ENCODE measurements at places on chromosomes 4 and X.

- no peak for DNase-seq
These were observed 659.3 kb upstream of the SLIT2 start for GRCh38 chr4:19592391-19592790.

DNA sequence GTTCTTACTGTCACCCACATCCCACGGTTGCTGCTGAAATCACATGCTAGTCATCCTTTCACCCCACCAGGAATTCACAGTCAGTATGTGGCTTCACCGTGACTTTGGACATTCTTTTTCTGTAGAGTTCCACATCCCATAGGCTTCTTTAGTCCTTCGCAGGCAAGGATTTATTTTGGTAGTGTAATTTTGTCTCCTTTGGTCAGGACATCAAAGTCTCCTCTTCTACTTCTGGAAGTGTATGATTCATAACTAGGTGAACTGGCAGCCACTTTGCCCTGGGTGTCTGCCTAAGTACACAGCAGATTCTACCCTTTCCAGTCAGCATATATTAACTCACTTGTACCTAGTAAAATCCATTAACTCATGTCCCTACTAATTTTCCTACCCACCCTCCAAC is 38.3 kb upstream of the MMAA start:
- no peak for DNase-seq

DNA sequence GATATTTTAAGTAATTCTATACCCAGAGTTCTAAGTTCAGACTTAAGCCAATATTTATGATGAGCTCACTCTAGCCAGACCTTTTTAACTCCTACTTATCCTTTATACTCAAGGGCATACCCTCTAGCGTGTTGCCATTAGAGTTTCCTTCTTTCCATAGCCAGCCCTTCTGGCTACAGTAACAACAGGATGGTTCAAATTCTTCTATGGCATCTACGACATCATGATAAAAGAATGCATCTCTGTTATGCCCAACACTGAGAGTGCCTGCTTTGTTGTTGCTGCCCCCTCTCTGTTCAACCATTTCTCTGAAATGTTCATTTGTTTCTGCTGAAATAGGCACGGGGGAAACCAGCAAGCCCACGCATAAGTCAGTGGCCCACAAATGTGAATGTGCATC is 104.5 kb downstream of the UBE2NL start:
- no peak for DNase-seq

GRCh38 chrX:19334945-19335626 is 8.6 kb upstream of the PDHA1 start:
- DNase-seq: peak; percentile 38

DNA sequence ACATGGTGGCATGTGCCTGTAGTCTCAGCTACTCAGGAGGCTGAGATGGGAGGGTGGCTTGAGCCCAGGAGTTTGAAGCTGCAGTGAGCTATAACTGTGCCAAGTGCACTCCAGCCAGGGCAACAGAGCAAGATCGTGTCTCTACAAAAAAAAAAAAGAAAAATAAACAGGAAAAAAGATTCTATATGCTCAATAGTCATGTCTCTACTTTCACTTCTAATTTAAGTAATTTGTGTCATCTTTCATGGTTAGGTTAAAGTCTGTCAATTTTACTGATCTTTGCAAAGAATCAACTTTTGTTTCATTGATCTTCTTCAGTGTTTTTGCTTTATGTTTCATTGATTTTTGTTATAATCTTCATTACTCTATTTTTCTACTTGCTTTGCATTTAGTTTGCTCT is 106.2 kb upstream of the MAB21L2 start:
- no peak for DNase-seq

DNA sequence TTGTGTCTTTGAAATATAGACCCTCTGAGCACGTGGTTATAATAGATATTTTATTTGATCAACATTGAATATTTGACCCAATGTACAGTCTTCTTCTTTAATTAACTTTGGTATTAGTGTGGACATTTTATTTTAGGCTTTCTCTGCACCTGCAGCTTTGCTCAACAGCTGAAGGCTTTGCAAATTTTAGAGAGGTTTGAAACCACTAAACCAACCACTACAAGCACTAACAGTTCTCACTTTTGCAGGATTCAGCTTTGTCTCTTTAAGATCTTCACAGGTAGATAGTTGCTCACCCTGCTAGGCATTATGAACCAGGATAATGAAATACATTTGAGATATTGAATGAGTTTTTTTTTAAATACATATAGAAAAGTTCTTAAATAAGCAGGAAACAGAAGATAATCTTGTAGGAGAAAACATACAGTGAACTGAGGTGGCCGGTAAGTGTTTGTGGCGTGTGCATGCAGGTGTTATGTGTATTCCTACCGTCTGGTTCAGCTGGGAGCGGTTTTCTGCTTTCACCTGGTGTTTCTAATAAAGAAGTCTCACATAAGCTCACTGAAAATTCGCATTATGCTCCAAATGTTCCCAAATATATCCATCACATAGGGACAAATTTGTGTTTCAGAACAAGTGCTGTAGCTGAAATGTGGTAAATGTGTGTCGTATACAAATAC is 1508.3 kb upstream of the TENM3 start:
- DNase-seq: no peak

DNA sequence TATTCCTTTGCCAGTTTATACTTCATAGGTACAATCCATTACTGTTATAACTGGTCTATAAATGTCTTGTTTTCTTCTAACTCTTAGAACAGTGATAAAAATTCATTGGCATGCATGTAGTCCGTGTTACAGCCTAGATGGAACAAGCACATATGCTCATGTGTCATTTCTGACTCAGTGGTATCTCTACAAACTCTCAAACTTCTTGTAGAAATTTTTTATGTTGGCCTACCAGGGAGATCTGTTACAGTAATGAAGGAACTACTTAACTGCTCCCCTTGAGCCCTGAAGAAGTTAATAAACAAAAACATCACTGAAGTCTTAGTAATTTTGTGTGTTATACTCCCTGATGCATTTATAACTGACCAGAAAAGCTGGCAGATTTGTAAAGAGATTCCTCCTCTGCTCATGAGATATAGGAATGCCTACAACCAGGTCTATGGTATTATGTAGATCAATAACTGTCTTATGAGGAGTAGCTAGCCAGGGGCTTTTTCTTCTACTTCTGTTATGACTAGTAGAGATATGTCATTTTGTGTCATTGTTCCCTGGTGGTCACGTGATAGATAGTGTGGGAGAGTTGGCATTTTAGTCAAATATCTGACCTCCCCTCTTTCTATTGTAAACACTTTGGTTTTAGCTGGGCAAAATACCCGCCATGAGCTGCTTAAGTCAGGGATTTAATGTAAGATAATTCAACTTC is 53.7 kb upstream of the FAAH2 start:
- no peak for DNase-seq

GRCh38 chr4:8131210-8131609 is 27.4 kb downstream of the ABLIM2 start:
- no peak for DNase-seq

- no peak for DNase-seq
These were observed 21.2 kb upstream of the GPR78 start for GRCh38 chr4:8559011-8559410.

DNA sequence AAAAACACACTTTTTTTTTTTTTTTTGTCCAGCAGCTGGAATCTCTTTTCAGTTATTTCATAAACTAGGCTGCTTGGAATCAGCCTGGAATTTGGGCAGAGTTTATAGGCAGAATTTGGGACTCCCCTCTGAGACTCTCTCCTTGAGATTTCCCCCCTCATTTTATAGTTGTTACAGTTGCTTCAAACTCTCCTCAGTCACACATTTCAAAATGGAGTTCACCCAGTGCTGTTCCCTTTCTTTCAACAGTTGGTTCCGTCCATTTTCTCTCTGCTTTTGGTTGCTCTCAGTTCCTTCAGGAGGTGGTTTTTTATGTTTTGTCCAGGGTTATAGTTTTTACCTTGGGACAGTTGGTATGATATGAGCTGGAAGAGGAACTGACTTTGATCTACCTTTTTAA is 27.5 kb downstream of the NSD2 start:
- DNase-seq: no peak

DNA sequence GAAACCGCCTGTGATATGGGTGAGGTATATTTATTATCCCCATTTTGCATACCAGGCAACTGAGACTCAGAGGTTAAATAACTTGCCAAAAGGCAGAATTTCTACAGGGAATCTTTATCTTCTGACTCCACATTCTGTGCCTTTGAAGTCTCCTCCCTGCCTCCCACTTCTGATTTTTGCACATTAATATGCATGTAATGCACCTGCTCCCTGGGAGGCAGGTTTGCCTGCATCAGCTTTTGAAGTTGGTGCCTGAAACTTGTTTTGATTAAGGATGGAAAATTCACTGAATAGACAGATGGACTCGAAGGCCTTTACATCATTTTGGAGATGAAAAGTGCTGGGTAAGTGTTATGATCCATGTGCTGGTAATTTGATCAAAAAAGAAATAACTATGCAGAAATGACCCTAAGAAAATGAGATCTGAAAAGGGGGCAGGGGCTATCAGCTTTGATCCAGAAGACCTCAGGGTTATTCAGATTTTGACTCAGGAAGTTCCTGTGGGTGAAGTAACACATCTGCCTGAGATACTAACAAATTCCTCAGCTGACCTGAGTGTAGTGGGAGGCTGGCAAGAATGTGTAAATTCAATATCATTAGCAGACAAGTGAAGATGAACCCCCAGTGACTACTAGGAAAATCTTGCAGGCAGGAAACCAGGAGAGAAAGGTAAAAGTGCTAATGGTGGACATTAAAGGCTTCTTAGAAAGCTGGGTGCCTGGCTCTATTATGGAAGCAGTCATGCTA is 167.5 kb upstream of the BOD1L1 start:
- no peak for DNase-seq

DNA sequence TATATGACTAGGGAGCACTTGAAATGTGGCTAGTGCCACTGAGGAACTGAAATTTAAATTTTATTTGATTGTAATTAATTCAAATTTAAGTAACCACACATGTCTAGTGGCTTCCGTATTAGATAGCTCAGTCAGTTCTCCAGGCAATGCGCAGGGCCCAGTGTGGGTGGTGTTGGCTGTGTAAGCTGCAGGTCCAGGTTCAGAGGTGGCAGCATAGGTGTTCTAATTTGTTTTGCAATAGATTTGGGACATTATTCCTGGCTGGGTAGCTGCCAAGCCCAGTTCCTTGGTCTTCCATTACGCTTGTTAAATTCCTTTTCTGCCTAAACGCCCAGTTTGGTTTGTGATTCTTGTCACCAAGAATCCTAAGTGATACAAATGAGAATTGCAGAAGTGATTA is 79.5 kb downstream of the FAM184B start:
- DNase-seq: no peak

DNA sequence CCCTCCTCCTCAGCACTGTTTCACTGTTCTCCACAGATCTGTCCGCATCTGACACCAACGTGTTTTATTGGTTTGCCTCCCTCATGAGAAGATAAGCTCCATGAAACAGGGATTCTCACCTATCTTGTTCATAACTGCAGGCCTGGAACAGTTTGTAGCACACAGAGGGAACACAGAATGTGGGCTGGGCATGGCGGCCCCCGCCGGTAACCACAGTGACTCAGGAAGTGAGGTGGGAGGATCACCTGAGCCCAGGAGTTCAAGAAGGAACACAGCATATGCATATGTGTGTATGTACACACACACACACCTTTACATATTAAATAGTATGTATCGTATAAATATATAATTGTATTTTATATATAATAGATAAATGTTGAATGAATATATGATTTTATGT is 168.6 kb downstream of the AFAP1 start:
- peak; percentile 22 for DNase-seq

DNA sequence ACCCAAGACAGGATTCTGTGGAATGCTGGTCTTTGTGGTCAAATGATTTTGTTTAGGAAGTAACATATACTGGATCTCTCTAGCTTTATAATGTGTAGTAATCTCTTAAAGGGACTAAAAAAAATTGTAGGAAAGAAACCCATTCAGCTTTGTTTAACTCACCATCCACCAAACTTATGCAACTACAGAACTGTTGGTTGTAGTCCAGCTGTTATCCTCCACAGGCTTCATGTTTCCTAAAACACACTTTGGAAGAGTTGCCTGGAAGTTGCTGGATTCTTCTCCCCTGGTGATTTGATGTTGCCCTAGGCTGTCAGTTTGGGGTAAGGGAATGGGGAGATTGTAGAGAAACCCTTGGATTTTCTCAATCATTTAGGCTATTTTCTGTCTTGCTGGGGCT is 89.3 kb downstream of the RLIM start:
- DNase-seq: no peak

GRCh38 chr4:109215506-109215905 is 87.0 kb downstream of the COL25A1 start:
- no peak for DNase-seq

DNA sequence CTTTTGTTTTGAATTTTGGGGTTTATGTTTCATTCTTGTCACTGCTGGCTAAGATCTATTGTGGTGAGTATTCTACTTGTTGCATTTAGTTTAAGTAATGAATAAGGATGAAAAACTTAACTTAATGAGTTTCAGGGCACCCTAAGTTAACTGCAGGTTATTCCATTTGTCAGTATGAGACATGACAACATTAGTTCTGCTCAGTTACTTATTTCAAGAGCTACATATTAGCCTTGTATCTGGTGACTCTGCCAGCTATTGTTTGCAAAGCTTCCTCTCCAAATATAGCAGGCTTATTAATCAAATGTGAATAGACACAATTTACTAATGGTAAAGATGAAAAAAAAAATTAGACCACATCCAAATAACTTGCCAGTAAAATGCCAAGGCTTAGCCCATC is 567.1 kb downstream of the IL15 start:
- DNase-seq: no peak

- no peak for DNase-seq
These were observed 60.8 kb downstream of the HCCS start for GRCh38 chrX:11171956-11172355.

DNA sequence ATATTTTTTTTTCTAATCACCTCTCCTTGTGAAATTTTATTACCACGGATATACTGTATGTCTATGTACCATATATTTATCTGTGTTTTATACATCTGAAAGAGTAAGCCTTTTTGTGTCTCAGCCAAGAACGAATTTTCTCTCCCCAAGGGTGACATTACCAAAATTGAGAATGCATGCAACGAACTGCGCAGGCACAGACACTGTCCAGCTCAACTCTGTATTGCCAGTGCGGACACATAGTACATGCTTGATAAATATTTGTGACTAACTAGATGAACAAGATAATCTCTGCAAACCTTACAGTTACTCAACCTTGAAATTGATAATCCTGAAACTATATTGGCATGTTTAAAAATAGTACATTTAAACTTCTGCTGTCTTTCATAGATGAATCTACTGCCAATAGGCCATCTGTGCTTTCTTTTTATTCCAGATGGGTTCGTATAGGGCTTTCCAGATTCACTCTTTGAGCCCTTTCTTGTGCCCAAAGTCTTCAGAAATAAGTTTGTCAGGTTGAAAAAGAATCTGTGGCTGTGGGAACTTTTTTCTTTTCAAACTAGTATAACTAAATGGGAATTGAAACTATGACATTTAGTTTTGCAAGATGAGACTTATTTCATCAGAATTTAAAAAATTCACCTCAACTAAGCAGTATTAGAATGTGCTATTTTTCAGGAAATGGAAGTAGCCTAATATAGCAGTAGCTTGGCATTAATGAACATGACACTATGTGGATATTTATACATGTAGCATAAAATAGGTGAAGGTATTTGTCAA is 38.9 kb downstream of the DTHD1 start:
- no peak for DNase-seq

All from T-helper 2 cell (primary cell).